ENCODE measurements at places on chromosomes 13 and 19.

- no peak for DNase-seq
Measured at GRCh38 chr19:23784274-23784673, 25.6 kb upstream of the ZNF681 start.

GRCh38 chr19:871446-872265 is 12.2 kb downstream of the CFD start:
- no peak for DNase-seq

DNA sequence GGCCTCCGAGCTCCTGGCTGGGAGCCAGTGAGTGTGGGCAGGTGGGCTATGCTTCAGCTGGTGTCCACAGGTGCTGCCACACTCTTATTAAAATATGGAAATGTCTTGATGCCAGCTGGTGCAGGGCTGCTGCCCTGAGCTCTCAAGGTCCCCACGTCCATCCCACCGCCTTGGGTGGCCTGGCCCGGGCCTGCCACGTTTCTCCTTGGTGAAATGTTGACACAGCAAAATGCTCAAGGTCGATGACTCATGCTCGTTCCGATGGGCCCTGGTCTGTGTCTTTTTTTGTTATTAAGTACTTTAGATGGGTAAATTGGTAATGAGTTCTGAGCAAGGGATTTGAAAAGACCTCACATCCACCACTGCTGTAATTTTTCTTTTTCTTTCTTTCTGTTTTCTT is 524.7 kb downstream of the MYO16 start:
- no peak for DNase-seq

DNA sequence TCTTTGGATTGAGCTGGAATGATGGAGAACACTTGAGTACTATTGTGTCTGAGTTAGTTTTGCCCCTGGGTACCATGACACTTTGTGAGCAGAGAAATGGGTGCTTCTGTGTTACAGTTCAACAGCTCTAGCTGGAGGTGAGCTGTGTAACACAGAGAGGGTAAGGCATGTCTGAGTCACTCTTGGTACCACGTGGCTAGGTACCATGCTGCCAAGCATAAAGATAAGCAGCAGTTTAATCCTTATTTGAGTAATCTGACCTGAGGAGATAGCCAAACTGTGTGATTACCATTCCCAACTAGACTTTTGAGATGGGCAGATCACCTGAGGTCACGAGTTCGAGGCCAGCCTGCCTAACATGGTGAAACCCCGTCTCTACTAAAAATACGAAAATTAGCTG is 122.0 kb downstream of the OLFM4 start:
- no peak for DNase-seq

GRCh38 chr13:76968041-76968440 is 19.7 kb downstream of the ACOD1 start:
- DNase-seq, result no peak

DNA sequence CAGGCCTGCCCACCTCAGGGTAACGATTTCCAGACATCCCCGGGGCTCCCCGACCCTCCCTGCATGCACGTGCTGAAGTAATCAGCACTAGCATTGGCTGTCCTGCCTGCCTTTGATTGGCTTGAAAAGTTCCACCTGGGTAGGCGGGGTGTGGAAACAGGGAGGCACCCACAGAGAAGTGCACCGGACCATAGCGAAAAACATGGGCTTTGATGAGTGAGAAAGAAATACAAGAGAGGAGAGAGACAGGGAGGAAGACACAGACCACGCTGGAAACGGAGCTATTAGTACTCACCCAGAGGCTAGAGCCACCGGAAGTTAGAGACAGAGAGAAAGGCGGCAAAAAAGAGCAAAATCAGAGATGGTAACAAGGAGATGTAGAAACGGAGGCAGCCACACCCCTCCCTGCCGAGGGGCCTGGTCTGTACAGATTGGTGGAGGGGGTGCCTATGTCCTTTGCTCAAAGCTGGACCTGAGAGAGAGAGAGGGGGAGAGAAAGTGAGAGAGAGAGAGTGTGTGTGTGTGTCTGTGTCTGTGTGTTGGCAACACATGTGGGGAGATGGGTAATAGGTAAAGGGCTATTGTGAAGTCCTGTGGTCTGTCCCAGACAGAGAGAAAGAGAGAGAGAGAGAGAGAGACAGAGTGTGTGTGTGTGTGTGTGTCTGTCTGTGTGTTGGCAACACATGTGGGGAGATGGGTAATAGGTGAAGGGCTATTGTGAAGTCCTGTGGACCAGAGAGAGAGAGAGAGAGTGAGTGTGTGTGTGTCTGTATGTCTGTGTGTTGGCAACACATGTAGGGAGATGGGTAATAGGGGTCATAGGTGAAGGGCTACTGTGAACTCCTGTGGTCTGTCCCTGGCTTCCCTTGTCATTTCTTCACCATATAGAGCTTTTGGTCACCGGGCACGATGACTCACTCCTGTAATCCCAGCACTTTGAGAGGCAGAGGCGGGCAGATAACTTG is 2.9 kb downstream of the CGB3 start:
- DNase-seq, result no peak

DNA sequence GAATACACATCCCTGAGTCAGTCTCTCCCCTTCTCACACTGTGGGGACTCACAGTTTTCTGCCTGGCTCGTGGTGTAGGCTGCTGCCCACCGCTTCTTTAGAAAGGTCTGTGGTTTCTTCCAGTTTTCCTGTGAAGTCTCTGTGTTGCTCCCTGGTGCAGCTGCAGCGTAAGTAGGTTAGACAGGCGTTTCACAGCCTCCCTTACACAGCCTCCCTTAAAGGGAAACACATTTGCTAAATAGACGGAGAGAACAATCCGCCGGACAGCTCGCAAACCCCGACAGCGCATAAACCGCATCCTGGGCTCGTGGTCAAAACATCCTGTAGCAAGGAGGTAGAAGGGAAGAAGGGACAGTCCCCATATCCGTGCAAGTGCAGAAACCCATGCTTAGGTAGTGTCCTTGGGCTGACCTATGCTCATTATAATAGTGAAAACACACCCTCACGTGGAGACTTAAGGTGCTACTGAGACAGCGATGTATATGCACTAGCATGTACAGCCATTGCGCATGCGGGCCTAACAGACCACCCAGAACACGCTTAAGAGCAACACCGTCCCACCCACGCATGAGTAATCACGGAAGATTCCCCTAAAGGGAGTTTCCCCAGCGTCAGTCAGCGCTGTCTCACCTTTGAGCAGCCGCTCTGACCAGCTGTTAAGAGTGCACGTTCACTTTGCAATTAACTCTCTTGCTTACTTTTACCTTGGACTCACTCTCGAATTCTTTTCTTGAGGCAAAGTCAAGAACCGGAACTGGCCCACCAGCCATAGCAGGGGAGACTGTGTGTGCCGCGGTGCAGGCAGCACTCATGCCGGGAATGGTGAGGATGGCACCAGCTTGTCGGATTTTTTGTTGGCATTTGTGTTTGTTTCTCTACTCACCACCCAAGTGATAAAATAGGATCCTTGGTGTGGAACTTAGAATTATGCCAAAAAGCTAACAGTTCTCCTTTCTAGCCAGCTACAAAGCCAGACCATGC is 16.6 kb downstream of the SIGLEC8 start:
- peak; percentile 77 for DNase-seq

DNA sequence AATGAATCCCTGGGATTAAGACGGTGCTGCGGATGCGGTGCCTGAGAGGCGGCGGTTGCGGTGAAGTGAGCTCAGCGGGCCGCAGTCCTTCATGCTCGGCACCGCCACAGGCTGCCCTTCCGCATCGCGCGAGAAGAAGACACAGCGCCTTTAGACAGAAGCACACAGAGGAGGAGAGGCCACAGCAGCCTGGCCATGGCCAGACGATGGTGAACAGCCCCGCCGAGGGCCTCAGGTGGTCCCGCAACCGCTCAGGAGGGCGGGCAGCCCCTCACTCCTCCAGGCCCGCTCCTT is 459.2 kb downstream of the MYO16 start:
- no peak for DNase-seq

DNA sequence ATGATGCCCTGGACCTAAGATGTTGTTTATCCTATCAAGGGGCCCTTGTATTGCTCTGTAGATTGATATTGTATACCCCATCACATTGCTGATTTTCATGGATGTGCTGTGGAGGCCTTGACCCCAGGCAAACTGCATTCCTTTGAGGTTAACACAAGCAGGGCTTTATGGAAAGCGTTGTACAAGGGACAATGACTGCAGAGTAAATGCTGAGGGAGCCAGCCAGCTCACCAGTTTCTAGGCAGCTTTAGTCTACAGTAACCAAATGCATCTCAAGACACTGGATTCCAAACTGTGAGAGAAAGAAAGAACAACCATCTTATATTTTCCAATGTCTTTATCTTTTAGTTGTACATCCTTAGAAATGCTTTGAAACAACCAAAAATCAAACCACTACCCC is 34.1 kb upstream of the EDNRB start:
- DNase-seq, result no peak

GRCh38 chr13:40329781-40330485 is 336.5 kb downstream of the FOXO1 start:
- DNase-seq, result no peak

DNA sequence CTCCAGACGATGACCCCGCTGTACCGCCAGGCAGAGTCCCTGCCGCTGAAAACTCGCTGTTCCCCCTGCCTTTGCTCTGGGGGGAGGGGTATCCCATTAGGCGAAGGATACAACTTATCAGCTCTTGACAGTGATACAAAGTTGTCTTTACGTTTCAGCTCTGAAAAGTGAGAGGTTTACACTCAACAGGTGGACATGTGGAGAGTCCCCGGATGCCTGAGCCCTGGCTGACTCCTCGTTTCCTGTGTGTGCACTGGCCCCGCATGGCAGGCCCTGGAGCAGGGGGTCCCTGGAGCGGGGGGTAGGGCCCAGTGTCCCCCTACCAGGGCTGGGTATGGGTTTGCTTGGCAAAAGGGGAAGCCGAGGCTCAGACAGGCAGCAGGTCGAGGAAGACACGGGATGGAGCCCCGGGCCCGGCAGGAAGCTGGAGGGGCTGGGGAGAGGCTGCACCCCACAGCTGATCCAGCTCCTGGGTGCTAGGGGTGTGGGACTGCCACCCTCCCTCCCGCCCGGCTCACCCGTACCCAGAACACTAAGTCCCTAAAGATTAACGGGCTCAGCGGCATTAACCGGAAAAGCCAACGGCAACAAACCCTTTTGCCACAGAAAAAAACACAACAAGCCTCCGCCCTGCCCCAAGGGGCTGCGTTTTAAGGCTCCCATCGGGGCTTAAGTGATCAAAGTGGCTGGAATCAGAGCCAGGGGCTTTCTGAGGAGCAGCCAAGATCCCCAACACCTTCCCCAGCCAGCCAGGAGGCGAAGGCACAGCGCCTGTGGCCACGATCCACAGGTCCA is 5.6 kb downstream of the TCF3 start:
- no peak for DNase-seq

- no peak for DNase-seq
Measured at GRCh38 chr13:74115133-74115532, 19.1 kb downstream of the KLF12 start.

All from activated T-helper 1 cell treated with anti-CD3 and anti-CD28 coated beads, Interleukin-2, amount 50 U/mL, for 16 hours (primary cell).